Fibroblast of pulmonary artery (primary cell): ENCODE measurements at places on chromosomes 2 and 18.

- no peak for DNase-seq
Measured at GRCh38 chr2:98216616-98217015, 129.6 kb upstream of the CNGA3 start.

DNA sequence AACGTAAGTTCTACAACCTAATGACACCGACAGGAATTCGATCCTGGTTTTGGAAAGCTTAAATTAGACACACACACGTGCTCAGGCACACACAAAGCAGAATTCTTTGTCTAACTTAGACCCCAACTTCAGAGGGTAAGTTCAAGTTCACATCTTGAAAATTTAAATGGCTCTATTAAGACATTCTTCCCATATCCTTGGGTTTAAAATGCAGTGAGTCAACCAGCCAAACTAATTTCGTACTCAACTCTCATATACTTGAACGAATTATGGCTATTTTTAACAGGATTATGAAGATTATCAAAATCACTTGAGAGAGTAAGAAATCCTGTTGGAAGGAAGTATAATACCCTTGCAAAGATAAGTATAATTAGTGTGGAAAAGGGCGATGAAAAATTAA is 53.2 kb upstream of the ARL4C start:
- DNase-seq, result no peak

DNA sequence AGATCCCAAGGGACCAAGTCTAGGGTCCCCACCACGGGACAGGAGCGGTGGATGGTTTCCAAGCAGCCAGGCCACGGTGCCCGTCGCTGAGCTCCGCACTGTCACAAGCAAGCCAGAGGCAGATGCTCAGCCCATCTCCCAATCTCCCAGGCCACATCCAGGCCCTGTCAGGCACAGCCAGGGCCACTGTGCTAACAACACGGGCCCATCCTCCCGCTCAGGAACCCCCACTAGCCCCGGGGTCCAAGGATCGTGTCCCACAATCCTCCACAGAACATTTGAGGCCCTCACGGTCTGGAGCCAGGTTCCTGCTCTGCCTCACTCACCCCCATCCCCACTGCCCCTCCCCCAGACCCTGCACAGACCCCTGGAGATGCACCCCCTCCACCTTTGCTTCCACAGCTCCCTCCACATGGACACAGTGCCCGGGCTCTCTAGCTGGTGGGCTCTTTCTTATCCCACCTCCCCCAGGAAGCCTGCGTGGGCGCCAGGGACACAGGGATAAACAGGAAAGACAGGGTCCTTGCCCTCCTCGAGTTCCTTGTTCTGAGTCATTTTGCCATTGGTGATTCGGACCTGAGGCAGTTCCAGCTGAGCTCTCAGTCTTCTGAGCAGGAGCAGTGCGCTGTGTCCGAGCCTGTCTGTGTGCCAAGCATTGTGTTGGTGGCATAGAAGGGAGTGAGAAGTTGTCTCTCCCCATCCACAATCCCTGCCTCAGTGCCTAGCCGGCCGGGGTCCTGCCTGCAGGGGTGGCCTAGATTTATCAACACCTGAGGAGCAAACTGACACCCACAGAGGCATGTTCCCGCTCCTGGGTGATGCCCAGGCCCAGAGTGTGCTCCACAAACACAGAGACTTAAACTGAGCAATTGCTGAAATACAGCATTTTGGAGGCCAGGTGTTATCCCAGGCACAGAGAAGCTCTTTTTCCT is 7.0 kb downstream of the CROCC2 start:
- DNase-seq, result peak; percentile 48

GRCh38 chr18:58691256-58691655 is 20.0 kb downstream of the MALT1 start:
- no peak for DNase-seq

- no peak for DNase-seq
Measured at GRCh38 chr2:55896633-55897032, 26.9 kb downstream of the EFEMP1 start.

DNA sequence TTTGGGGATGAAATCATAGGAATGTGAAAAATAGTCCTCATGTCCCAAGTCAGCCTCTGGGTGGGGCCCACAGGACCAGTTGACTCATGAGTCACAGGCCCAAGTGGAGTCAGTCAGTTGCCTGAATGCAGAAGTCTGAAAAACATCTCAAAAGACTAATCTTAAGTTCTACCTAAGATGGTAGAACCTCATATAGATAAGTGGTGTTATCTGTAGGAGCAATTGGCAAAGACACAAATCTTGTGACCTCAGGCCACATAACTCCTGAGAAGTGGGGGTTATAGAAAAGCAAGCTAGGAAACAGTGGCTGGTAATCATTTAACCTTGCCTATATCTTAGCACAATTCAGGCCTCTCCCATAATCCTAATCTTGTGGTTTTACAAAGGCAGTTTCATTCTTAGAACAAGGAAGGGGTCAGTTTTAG is 257.1 kb upstream of the SPOPL start:
- DNase-seq, result peak; percentile 17

- DNase-seq, result no peak
Measured at GRCh38 chr2:102950371-102950946, 188.6 kb downstream of the TMEM182 start.

DNA sequence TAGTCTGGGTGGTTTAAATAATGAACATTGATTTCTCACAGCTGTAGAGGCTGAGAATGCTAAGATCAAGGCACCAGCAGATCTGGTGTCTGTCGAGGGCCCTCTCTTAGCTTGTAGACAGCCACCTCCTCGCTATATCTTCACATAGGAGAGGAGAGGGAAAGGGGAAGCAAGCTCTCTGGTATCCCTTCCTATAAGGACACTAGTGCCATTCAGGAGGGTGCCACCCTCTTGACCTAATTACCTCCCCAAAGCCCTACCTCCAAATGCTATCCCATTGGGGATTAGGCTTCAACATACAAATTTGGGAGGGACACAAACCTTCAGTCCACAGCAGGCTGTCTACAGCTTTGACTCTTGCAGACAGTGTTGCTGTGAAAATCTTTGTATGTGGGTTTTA is 76.7 kb downstream of the BOLA3 start:
- no peak for DNase-seq

- DNase-seq, result peak; percentile 28
Measured at GRCh38 chr2:167293172-167293781, 405.0 kb downstream of the XIRP2 start.

DNA sequence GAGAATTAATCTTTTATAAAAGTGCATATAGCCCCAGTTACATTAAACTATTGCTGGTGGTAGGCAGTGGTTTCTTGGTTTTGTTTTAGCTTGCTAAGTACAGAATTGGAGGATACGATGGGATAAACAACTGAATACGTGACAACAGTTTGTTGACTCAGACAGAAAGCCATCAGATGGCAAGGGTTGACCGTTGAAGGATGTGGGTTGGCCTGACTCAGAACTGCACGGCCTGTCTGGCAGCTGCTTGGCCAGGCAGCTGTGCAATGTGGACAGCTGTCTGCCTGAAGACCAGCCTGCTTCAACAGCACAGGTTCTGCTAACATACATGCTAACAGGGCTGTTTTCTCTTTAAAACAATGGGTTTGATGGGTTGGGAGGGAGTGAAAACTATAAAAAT is 46.6 kb downstream of the PRKRA start:
- peak; percentile 73 for DNase-seq

DNA sequence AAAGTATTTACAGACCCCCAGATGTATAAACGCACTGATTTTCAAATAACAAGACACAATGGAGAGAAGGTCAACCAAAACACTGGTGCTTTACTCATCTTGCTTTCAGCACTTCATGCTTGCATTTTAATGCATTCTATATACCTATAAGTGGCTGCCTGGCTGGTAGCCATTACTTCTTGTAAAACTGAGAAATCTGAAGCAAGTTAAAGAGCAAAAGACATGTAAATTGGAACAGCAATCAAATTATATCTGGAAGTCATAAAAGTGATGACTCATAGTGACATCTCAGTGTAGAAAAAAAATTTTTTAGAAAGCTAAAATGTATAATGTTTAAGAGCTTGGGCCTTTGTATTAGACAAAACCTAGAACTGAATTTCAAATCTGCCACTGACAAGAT is 106.2 kb downstream of the CCDC141 start:
- no peak for DNase-seq

DNA sequence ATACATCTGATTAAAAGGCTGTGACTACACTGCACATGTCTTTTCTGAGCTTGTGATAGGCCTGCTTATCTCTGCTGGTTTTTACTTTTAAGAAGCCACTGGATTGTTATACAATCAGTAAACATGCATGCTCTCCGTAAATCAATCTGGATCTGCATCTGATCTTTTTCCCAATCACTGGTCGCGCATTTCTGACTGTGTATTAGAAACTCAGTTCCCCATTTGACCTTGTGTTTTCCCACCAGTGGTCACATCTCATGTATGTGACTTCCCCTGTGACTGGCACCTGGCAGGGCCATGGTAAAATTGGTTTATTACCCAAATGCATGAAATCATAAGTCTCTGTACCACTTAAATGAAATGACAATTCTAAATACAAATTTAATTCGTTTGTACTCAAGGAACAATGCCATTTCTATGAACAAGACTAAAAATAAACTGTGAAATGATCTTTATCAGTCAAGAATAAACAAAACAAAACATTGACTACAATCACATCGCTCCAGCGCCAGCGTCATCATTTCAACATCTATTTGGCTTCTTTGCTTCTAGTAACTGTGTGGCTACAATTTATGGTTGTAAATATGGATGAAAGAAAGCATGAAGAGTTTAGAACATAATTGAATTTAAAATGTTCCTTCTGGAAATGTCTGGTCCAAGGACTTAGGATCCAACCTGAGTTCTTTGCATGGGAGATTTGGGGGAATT is 396.6 kb upstream of the TRIB2 start:
- peak; percentile 31 for DNase-seq

GRCh38 chr2:142885543-142885942 is 8.1 kb downstream of the KYNU start:
- DNase-seq, result no peak

- peak; percentile 11 for DNase-seq
Measured at GRCh38 chr2:191933307-191934105, 86.6 kb upstream of the CAVIN2 start.

- peak; percentile 17 for DNase-seq
Measured at GRCh38 chr2:226159875-226160479, 639.6 kb downstream of the IRS1 start.

DNA sequence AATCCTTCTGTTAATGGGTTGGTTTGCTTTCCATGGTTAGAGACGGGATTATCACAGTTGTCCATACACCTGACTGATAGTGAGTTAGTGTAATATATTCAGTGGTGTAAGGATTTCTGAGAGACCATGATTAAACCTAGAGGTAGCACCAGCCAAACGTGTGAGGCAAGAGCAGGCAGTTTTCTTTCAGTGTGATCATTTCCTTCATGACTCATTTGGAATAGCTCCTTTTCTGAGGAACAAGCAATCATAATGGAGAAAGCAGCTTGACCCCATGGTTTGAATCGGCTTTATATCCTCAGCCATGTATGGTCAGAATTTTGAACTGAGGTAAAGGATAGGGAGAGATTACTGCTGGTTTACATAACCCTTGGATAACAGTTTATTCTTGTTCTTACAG is 2.9 kb downstream of the MXD1 start:
- peak; percentile 94 for DNase-seq

GRCh38 chr2:120749506-120750431 is 14.1 kb downstream of the GLI2 start:
- peak; percentile 41 for DNase-seq

GRCh38 chr18:21762181-21762772 is 21.7 kb downstream of the MIB1 start:
- no peak for DNase-seq

GRCh38 chr2:207934720-207935119 is 90.6 kb downstream of the PLEKHM3 start:
- DNase-seq, result no peak

DNA sequence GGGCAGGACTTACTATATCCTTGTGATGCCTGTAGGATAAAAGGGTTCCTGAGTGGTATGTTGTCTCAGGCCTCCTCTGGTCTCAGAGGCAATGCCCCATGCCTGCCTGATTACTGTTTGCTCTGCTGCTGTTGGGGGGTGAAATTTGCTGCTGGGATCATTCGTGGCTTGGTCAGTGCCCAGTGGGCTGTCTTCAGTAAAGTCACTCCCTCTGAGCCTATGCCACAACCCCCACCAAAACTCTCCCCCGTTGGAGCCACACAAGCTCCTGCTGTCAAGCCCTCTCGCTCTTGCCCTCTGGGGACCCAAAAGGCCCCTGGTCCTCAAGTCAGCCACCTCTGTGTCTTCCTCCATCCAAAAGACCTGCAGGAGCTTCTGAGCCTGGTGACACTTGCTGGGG is 38.6 kb upstream of the TGIF1 start:
- DNase-seq, result no peak

- no peak for DNase-seq
Measured at GRCh38 chr18:25169701-25170100, 182.3 kb downstream of the ZNF521 start.

DNA sequence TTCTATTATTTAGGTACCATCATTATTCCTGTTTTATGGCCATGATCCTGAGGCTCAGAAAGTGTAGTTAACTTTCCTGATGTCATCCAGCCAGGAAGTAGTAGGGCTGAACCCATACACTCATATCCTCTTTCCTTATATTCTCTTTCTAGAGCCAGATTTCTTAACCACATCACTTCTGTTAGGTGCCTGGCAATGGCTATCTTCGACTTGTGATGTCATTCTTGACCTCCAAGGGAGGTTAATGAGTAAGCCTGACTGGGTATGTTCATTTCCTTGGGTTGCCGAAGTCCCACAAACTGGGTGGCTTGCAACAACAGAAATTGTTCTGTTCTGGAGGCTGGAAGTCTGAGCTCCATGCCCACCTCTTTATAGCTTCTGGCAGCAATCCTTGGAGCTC is 43.4 kb downstream of the ITGB6 start:
- DNase-seq, result peak; percentile 83

- DNase-seq, result no peak
Measured at GRCh38 chr2:69011611-69012157, 1.3 kb upstream of the ANTXR1 start.

- no peak for DNase-seq
Measured at GRCh38 chr2:136332436-136333095, 214.6 kb upstream of the CXCR4 start.

- peak; percentile 93 for DNase-seq
Measured at GRCh38 chr2:237213315-237214022, 127.8 kb downstream of the COPS8 start.

DNA sequence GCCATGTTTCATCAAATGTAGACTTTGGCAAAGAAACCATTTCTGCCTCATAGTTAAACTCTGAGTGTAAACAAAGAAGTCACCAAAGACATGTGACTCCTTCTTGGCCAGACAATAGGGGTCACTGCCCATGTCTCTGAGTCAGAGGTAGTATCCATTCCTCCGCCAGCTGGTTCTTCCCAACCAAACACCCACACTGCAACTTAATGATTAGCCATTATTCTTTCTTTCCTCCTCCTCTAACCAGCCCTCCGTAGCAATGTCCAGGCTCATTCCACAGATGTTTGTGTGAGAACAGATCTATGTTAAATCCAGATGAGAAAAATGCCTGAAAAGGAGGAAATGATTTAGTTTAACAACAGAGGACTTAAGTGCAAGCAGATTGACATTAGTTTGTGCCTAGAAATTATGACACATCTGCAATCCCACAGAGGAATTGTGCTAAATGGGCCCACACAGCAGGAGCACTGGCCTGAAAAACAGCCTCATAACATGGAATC is 127.9 kb upstream of the SH3BP4 start:
- peak; percentile 98 for DNase-seq
